HTR-8/SVneo (cell line): ENCODE measurements at places on chromosomes 4 and X.

DNA sequence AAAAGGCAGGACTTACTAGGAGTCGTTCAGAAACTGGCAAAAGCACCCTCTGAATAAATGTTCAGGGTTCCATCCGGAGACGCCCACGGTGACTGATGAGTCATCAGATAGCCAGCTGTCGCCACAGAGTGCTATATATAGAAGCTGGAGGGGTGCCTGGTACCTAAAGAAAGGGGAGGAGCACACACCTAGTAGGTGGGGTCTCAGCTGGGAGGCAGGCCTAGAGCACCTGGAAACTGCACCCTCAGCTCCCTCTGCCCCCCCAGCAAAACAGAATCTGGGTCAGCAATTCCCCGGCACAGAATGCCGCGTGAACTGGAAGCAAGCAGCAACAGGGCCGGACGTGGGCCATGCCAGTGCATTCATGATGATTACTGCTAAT lies 242.0 kb downstream of the BCOR start:
- DNase-seq, result peak; percentile 50

DNA sequence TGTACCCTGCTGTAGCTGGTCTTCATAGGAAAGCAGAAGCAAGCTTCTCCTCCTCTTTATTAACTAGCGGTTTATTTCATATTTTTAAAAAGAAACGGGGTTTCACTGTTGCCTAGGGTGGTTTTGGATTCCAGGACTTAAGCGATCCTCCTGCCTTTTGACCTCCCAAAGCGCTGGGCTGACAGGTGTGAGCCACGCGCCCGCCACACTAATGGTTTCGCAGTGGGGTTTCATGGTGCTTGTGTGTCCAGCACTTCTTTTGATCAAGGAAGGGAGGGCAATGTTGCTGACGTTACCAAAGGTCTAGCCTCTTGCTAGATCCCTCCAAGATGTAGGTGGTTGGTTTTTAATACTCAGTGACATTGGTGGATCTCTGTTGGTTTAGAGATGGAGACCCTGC lies 1.4 kb downstream of the MAEA start:
- DNase-seq, result no peak

- no peak for DNase-seq
Observed at GRCh38 chrX:48684134-48684533, 535 bp downstream of the WAS start.

DNA sequence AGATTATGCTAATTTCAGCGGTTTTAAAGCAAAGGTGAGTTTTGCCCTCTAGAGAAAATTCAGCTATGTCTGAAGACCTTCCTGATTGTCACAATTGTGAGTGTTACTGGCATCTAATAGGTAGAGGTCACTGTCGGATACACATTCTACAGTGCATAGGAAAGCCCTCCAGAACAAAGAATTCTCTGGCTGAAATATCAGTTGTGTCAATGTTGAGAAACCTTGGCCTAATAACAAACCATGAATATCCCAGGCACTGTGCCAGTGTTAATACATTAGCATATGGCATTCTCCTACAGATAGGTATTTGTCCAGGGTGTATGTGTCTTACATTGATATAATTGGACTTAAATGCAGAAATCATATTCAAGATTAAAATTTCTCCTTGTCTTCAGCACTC lies 294.3 kb downstream of the FSTL5 start:
- DNase-seq, result no peak

- peak; percentile 41 for DNase-seq
Observed at GRCh38 chr4:168832763-168833575, 177.1 kb downstream of the CBR4 start.

GRCh38 chr4:121869841-121870822 lies at the start of gene BBS7:
TSS of gene BBS7 (minus strand) at chr4:121870474. CDS start at chr4:121870313, 161 bp downstream.
- DNase-seq, result peak; percentile 95

DNA sequence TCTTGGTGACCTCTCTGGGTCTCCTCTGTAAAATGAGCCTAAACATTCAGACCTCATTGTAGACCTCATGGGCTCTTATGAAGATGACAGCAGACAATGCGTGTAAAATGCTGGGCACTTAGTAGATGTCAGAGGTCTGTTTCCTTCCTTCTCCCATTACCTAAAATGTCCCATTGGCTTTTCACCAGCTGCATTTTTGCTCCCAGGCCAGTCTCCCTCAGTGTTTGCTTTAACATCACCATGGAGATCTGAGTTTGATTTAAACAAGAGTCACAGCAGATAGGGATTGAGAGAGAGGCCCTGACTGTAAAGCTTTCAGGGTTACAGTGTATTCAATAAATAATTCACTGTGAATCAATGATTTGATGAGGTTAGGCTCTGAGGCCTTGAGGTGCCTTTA lies 24.3 kb downstream of the PSAPL1 start:
- no peak for DNase-seq

- no peak for DNase-seq
Observed at GRCh38 chr4:90028460-90028859, 98.7 kb upstream of the CCSER1 start.

GRCh38 chrX:17590892-17591740 lies 146.2 kb upstream of the SCML1 start:
- peak; percentile 31 for DNase-seq

GRCh38 chr4:46645126-46645525 lies 255.2 kb upstream of the GABRA2 start:
- DNase-seq, result no peak

DNA sequence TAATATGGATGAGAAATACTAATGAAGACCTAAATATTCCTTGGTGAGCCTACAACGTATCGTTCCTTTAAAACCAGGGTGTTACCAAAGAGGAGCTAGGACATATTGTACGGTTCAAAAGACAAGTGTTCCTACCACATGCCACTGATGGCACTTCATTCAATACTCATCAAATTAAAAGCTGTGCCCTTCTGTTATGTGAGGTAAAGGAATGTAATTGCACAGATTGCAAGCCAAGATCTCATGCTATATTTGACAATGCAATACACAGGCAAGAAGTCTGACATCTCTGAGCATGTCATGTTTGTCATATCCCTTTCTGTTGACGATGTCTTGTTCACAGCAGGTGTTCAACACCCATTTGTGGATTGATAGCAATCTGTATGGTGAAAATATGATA lies 6.9 kb downstream of the FGF13 start:
- DNase-seq, result no peak

GRCh38 chr4:8229331-8229975 lies 30.4 kb downstream of the SH3TC1 start:
- no peak for DNase-seq

DNA sequence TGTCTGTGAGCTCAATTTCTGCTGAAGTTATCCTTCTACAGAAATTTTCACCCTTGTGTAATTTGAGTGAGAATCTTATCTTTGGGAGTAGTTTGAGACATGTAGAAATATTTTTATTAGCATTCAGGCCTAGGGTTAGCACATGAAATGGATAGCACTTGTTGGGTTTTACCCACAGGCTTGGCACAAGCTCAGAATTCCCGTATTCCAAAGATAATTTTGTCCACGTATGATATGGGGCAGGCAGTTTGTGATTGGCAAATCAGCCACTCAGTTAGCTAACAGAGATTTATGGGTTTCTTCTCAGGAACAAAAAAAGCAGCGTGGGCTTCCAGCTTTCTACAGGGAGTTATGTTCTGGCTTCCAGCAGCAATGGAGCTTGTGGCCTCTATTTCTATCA lies 117.9 kb upstream of the DCAF8L1 start:
- DNase-seq, result no peak

GRCh38 chr4:186724058-186724863 lies 605 bp upstream of the FAT1 start:
- DNase-seq, result peak; percentile 23

- DNase-seq, result no peak
Observed at GRCh38 chr4:164224871-164225270, 529.1 kb upstream of the SMIM31 start.

- no peak for DNase-seq
Observed at GRCh38 chr4:32574803-32575202, 1854.6 kb downstream of the PCDH7 start.

GRCh38 chr4:81951891-81952455 lies 421.8 kb downstream of the HNRNPD start:
- no peak for DNase-seq

DNA sequence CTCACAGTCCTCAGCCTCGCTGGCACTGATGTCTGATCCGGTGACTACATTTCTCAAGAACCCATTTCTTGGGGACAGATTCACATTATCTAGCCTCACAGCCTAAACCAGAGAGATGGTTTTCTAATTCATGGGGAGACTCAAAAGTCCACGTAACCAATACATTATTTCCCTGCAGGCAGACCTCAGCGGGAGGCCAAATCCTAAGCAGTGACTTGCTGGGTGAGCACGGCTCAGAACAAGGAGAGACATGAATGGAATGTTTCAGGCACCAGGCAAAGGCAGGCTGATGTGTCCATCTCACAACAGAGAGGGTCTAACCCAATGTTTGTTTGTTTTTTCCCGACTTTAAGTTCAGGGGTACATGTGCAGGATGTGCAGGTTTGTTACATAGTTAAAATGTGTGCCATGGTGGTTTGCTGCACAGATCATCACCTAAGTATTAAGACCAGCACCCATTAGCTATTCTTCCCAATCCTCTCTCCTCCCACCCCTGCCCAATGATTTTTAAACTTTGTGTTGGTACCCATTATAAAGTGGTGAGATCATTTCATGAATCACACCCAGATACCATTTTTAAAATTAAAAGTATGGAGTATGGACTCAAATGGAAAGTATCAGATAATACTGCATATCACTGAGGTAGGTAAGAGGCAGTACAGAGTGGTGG lies 53.3 kb downstream of the SCD5 start:
- no peak for DNase-seq

DNA sequence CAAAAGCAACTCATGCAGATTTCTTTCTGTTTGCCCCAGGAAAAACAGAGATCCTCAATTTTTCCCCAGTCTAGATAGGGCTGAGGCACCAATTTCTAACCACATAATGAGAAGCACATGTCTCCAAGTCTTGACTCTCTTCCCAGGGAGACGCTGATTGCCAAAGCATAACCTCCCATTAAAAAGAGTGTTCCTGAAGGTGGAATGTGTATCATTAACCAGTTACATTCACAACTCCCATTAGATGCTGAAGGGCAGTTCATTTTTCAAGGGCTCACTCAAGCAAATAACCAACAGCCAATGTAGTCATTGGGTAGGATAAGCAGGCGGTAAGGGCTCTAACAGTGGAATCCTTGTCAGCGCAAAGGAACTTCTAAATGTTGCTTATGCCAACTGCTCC lies 27.5 kb downstream of the TMEM47 start:
- no peak for DNase-seq

DNA sequence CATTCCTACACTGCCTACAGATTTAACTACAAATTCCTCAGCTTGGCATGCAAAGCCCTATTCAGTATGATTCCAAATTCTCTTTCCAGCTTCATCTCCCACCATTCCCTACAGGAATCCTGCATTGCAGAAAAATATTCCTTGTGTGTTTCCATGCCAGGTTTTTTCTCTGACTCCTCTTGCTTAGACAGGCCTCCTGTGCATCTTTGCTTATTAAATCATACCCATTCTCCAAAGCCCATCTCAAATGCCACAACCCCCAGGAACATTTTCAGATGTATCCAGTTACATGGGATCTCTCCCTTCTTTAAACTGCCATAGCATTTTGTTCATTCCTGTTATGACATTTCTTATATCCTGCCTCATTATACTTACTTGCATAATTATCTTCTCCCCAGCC lies 106.4 kb upstream of the GRIA3 start:
- no peak for DNase-seq

DNA sequence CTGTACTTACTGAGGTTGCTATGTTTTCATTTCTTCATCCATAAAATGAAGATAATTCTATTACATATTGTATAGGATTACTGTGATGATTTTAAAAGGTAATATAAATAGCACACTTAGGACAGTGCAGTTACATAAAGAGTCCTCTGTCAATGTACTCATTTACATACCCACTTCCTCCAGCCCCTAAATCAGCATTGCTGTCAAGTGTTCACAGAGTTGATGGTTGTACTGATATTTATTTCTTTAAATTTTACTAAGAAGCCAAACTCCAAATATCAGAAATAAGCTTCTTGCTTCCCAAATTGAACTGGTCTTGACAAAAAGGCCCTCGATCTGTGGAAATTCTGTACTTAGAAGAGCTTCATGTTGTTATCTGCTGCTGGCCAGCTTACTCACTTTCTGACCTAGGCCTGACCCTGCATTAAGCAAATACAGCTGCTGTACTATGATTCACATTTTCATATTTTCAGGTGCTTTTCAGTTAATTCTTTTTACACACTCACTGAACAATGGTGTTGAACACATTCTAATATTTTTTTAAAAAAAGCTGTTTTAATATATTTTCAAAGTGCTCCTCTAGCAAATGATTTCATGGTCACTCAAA lies 259.6 kb downstream of the UNC5C start:
- DNase-seq, result no peak

GRCh38 chr4:141870152-141870551 lies 233.8 kb downstream of the IL15 start:
- DNase-seq, result no peak

GRCh38 chr4:36614011-36614410 lies 332.6 kb downstream of the DTHD1 start:
- no peak for DNase-seq

GRCh38 chrX:104712515-104712914 lies 146.5 kb downstream of the IL1RAPL2 start:
- DNase-seq, result no peak

GRCh38 chr4:102352781-102353180 lies 7.5 kb upstream of the SLC39A8 start:
- no peak for DNase-seq

- no peak for DNase-seq
Observed at GRCh38 chr4:153151535-153152455, 52.4 kb upstream of the TRIM2 start.

- no peak for DNase-seq
Observed at GRCh38 chr4:136651278-136651667, 881.0 kb downstream of the PCDH18 start.

- DNase-seq, result no peak
Observed at GRCh38 chr4:5378002-5378401, 326.7 kb downstream of the STK32B start.

DNA sequence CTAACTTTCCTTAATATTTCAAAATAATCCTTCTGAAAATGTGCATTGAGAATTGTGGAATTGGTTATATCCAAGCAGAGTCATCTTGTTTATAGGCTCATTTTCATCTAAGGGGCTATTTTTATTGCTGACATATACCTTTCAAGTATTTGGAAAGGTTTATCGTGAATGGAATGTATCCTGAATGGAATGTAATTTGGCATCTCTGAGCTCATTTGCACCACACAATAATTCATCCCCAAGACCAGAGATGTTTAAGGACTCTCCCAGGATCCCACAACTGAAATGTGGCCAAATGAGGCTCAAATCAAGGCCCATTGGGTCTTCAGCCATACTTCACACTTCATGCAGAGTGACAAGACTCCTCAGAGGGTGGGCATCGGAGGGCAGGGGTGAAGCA lies 7.5 kb upstream of the SETD7 start:
- no peak for DNase-seq

GRCh38 chrX:3393581-3394111 lies 47.2 kb upstream of the MXRA5 start:
- peak; percentile 27 for DNase-seq

DNA sequence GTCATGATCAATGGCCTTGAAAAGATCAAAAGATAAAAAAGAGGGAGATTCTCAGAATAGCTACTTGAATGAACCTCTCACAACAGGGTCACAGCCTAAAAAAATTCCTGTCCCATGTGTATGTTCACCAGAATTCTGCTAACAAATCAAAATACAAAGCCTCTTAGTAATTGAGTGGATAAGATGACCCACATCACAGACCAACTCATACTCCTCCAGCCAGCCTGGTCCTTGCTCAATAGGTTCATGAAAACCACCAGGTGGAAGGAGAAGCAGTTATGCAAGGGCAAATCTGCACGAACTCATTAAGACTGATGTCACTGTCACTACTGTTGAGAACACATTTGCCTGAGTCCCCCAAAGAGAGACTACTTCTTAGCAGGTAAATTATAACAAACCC lies 21.5 kb downstream of the WDFY3 start:
- no peak for DNase-seq

GRCh38 chr4:182556580-182556979 lies 313.4 kb downstream of the TENM3 start:
- no peak for DNase-seq
